ENCODE measurements at places on chromosomes 1 and 21.

- DNase-seq = no peak
Observed at GRCh38 chr1:170196490-170197236, 50.9 kb downstream of the NTMT2 start.

GRCh38 chr21:31752352-31752751 lies 20.4 kb upstream of the SCAF4 start:
- no peak for DNase-seq

DNA sequence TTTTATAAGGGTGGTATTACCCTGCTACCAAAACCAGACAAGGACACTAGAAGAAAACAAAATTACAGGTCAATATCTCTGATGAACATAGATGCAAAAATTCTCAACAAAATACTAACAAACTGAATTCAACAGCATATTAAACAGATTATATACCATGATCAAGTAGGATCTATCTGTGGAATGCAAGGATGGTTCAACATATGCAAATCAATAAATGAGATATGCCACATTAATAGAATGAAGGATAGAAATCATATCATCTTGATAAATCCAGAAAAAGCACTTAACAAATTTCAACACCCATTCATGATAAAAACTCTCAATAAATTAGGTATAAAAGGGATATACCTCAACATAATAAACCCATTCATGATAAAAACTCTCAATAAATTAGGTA lies 24.3 kb upstream of the MYBPHL start:
- no peak for DNase-seq

DNA sequence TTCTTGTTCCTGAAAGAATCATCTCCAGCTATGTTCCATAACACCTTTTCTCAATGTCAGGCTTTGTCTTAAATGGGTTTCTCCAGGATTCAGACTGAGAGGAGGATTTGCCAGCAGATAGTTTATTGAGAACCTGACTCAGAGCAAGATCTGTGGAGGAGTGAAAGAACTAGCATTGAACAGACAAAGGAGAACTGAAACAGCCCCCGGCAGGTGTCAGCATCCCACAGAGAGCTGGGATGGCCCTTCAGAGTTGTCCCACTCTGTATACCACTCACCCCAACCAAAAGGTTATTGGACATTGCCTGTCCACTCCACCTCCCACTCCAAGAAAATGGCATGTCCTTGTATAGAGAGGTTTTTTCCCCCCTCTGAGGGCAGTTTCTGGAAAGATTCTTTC lies 270.7 kb downstream of the PAPPA2 start:
- DNase-seq = no peak
